CD4-positive, alpha-beta T cell treated with Interleukin-12 subunit alpha and Interleukin-12 subunit beta, for 1 hour (primary cell): ENCODE measurements at places on chromosomes 4 and X.
A peak's percentile ranks its signal among the peaks of the same experiment; 100 is the strongest.

DNA sequence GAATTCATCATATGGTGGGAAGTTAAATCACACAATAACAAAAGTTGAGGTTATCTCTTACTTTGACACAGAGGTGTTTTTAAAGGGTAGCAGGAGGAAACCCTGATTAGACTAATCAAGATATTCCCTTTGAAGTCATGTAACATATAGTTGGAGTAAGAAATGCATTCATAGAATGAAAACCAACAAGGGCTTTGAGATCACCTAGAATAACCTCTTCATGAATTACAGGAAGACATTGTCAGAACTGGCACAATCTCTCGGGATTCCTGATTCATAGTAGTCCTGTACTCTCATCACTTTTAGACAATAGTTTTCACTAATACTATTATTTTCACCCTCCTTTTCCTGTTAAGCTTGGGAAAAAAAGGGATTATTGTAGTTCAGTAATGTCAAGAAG, 170.2 kb downstream of the PPP3CA start:
- no peak for DNase-seq

- no peak for DNase-seq
Measured at GRCh38 chr4:6106156-6106555, 87.9 kb upstream of the C4orf50 start.

DNA sequence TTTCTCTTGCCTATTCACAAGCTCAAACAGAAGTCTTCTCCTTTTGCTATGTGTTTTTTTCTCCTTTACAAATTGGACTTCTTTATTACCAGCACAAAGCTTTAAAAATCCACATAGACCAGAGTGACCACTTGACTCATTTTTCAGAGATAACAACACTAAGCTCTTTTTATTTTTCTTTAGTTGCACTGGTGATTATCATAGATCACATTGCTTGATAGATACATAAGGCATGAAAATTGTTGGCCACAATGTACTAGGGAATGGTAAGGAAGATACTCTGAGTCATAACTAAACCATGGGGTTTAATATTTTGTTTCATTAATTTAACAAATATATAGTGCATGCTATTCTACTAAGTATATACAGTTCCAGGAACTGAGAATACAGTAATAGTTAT, 159.0 kb downstream of the GASK1B start:
- no peak for DNase-seq

DNA sequence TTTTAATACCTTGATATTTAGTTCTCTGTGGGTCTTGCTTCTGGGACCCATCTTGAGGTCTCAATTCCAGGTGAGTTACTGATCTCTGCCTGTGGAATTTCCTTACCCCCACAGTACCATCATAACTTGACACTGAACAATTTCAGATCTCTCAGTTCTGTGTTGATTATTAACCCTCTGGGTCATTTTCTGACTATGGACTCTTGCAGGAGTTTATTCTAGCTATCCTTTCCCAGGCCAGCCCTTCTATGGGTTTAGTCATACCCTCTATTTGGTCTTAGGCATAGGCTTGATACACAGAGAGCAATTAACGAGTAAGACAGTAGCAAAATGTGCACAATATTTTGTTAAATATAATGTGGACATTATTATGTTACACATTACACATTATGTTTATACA, 3.7 kb upstream of the SPARCL1 start:
- no peak for DNase-seq

DNA sequence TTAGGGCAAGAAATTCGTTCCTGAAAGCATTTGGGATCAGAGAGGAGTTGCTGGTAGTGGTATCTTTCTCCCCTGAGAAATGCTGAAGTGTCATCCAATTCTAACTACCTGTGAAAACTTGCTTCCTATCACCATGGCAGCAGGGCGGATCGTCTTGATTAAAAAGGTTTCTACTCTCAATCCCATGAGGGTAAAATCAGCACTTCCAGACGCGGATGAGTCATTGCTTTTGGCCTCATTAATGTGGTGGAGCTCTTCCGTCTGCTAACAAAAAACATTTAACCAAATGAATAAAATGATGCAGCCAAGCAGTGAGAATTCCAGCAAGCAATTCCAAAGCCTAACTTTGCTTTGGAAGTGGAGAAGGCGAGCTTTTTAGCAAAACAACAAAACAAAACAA, 325.6 kb downstream of the CAMK2D start:
- DNase-seq: no peak

GRCh38 chr4:1496116-1496642, 89.9 kb upstream of the NKX1-1 start:
- DNase-seq: no peak

DNA sequence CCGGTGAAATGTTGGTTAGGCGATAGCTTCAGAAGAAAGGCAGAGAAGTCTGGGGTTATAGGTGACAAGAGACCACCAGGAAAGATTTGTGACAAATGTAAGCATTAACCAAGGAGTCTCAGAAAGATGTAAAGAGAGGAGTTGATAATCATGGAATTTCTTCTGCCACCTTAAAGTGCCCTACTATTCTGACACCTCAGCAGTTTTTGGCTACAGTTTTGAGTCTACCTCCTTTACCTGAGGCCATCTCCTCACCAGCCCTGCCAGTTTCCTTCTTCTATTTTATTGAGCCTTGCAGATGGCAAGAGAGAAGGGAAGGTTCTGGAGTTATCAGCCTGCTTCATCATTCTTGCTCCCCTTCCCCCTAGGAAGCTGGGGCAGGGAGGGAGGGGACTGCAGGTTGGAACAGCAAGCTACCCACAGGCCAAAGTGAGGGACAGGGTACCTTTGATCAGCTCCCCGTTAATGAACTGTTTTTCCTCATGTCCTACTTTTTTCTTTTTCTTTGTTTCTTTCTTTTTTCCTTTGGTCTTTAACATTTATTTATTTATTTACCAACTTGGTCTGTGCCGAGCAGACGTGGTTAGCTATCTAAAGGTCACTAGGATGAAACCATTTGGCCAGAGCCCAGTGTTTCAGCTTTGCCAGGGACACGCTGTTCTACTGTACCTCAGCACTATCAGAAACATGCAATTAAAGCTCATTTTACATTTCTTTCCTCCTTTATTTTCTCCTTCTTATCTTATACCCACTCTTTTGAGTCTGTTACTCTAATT, 438.7 kb upstream of the AR start:
- no peak for DNase-seq

DNA sequence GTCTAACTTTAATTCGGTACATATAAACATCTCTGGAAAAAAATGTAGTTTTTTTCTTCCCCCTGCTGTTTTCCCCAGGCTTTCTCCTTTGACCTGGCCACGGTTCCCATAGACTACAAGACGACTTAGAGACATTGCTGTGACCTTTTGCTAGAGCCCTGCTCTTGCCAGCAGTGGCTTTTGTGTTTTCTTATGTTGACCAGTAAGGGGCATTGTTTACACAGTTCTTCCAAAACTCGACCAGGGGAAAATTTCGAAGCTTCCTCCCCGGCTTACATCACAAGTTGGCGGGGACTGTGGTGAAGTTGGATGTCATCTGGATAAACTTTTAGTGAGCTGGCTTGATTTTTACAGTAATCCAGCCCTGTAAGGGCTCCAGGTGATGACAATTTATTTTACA, 9.3 kb downstream of the CCDC160 start:
- DNase-seq: no peak

DNA sequence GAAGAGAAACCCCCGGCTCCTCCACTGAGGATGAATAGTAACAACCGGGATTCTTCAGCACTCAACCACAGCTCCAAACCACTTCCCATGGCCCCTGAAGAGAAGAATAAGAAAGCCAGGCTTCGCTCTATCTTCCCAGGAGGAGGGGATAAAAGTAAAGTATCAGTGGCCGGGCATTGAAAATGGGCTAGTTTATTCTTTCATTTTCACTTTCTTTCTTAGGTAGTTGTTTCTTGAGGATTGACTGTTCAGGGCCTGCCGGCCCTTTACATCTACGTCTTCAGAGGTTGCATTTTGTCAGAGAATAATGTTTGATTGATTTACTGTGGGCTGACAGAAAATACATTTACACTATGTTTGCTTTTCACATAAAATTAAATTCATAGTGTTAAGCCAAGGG, 27.1 kb downstream of the PAK3 start:
- peak; percentile 27 for DNase-seq

DNA sequence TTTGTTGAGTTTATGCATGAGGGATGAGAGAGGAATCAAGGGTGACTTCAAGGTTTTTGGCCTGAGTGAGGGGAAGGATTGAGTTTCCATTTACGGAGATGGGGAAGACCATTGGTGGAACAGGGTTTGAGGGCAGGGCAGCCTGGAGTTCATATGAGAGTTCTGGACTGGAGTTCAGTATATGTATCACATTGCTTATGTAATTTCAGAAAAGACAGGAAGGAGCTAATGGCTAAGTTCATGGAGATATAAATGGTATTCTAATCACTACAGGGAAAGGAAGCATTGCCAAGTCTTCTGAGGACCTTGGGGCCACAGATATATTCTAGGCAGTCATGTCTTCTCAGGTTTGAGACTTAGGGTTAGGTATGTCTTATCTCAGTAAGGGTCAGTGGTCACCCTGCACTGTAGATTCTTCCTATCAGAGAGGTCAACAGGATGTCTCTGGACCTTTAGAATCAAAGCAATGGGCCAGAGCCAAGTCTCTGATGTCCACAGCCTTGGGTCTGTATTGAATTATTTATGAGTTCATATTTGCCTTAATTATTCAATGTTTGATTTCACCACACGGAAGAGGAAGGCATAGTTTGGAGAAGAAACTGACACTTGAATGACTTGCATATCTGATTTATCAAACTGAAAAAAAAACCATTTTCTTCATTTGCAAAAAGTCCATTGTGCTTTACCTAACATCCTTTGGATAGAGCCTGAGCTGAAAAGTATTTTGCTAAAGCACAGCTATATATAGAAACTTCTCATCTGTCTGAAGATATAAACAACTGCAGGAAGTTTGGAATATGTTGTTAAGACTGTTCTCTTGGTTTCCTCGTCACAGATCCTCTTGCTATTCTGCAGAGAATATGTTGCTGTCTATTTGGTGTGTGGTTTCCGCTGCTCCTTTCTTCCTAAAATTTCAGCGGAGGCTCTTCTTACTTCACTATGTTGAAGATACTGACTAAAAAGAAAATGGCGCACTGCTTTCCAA, 139.5 kb downstream of the PDGFRA start:
- no peak for DNase-seq

DNA sequence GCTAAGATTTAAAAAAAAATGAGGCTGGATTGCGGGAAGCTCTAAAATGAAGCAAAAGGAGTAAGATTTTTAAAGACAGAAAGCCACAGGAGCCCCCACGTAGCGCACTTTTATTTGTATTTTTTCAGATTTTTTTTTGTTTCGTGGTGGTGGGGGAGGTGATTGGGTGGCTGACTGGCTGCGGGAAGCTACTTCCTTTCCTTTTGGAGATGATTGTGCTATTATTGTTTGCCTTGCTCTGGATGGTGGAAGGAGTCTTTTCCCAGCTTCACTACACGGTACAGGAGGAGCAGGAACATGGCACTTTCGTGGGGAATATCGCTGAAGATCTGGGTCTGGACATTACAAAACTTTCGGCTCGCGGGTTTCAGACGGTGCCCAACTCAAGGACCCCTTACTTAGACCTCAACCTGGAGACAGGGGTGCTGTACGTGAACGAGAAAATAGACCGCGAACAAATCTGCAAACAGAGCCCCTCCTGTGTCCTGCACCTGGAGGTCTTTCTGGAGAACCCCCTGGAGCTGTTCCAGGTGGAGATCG, 908 bp downstream of the PCDH10 start:
- DNase-seq: no peak

DNA sequence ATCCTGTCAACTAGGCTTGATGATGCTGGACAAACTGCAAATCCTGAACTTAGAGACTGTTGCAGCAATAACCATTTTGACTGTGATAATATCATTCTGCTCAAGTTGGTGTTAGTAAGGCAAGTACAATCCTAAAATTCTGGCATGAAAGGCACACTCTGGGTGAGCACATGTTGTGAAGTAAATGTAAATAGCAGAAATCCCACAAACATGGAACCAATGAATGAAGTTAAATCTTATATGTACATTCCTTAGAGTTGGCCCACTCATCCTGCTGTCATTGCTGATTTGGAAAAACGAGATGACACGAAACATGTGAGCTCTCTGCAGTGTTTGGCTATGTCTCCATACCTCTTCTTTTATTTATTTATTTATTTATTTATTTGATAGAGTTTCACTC, 21.0 kb downstream of the RBM47 start:
- no peak for DNase-seq

DNA sequence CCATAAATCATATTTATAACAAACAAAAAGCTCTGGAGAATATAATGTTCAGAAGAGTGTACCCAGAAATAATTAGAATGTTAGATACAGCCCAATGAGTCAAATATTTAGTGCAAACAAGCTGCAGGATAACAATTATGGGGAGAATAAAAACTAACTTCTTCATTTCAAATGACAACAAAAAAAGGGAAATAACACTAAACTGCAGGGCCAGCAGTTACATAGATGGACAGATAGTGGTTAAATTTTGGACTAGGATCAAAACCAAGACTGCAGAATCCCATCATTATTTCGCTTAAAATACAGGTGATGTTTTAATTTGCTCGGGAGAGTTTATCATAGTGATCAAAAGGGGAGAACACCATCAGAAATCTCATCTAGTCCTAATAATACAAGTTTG, 617 bp upstream of the GPR34 start:
- no peak for DNase-seq

DNA sequence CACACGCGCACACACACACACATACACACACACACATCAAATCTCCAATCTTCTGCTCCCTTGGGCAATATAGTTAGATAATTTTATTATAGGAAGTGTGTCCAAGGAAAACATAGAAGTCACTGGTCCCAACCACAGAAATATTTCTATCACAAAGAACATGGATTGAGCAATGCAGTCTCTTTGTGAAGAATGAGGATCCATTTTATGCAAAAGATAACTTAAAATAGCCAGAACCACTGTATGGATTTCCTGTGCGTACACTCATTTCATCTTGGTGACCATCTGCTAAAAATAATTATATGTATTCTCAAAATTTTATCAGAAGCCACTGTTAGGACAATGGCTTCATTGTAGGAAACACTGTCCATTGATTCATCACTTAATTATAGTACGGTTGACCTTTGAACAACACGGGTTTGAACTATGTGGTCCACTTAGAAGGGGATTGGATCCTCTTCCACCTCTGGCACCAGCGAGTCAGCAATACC, 169.6 kb upstream of the MXRA5 start:
- DNase-seq: no peak

- DNase-seq: peak; percentile 54
Measured at GRCh38 chr4:6546681-6547447, 28.1 kb upstream of the MAN2B2 start.

- DNase-seq: no peak
Measured at GRCh38 chr4:73036123-73036522, 33.4 kb downstream of the COX18 start.

GRCh38 chrX:580030-580429, 50.6 kb upstream of the SHOX start:
- no peak for DNase-seq
